SK-MEL-5 (cell line): ENCODE measurements at places on chromosomes 2 and 18. TPM values are rescaled to one million over a fixed set of nuclear protein-coding genes. Genes with fewer than 3 reads are reported as not detected.

DNA sequence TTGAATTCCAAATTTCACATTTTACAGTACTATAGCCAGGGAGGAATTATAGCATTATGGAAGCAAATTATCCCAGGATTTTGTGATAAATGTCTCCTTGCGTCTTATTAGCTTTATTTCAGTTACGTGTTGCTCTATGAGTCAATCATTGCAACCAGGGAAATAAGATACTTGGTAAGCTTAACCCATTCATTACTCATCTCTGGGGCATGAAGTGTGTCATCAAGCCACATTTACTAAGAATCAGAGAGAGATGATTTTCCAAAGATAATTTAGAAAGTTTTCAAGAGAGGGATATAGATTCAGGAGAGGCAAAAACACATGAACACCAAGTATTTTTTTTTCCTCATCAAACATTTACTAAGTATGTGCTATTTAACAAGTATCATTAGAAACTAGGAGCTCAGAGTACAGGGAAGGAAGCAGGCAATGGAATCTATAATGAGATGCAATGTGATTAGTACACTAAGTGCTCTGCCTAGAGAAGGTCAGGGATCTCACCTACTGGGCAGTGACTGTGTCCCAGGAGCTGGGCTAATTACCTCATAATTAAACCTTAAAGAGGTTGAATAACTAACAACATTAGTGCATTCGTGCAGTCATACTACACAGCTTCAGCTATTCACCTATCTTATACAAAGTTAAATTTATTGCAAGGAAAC is 217.8 kb upstream of the NXPH2 start:
- no peak for DNase-seq

DNA sequence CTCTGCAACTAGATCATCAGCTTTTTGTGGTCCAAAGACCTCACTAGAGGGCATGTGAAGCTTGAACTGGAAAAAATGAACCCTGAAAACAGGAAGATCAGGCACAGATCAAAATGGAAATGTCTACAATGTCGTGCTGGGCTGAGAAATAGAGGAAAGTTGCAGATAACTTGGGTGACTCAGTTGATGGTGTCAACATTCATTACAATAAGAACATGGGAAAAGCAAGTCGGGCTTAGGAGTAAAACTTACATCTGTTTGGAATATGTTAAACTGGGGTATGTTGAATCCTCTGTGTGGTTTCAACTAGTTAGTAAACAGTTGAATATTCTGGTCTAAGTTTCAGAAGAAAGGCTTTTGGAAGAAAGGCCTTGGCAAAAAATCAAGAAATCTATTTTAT is 940.4 kb downstream of the ERBB4 start:
- no peak for DNase-seq

DNA sequence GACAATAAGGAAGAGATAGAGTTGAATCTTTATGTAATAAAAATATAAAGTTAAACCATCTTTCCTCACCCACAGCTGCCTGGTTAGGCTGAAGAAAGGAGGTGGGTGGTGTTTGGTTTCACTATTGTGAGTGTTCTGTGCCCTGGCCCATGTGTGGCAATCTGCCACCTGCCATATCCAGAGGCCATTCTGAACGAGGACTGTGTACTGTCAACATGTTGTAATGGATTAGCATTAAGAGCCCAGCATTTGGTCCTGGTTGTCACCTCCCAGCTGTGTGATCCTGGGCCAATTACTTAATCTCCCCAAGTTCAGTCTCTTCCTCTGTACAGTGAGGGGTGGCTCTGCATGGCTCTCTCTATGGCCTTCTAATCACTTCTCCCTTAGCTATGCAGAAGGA is 118.2 kb upstream of the SEC11C start:
- DNase-seq: no peak

- no peak for DNase-seq
These were observed 10.8 kb downstream of the IL1RL1 start for GRCh38 chr2:102321941-102322719.

- no peak for DNase-seq
These were observed 132.2 kb upstream of the CXCR4 start for GRCh38 chr2:136250131-136250530.

- DNase-seq: no peak
These were observed 162.8 kb downstream of the OSR1 start for GRCh38 chr2:19195661-19196060.

GRCh38 chr2:179460181-179460929 is 195.7 kb upstream of the SESTD1 start:
- DNase-seq: peak; percentile 5

DNA sequence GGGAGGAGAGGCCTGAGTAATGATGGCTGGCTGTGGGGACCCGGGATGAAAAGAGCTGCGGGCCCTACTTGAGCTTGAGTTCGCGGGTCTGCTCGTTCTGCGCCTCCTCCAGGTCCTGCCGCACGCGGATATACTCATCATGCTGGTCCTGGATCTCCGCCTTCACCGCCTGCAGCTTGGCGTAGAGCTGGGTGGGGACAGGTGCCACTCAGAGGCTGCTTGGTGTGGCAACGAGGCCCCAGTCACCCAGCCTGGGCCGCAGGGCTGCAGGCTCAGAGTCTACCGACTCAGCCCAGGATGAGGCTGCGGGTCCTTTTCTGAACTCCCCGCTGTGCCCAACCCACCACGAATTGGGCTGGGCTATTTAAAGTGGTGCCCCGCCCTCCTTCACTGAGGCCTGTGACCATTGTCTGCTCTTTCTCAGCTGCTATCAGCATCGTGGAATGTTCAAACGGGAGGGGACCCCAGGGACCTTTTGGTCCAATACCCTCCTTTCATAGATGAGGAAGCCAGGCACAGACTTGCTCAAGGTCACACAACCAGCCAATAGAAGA is 28.0 kb downstream of the KIF3C start:
- no peak for DNase-seq

DNA sequence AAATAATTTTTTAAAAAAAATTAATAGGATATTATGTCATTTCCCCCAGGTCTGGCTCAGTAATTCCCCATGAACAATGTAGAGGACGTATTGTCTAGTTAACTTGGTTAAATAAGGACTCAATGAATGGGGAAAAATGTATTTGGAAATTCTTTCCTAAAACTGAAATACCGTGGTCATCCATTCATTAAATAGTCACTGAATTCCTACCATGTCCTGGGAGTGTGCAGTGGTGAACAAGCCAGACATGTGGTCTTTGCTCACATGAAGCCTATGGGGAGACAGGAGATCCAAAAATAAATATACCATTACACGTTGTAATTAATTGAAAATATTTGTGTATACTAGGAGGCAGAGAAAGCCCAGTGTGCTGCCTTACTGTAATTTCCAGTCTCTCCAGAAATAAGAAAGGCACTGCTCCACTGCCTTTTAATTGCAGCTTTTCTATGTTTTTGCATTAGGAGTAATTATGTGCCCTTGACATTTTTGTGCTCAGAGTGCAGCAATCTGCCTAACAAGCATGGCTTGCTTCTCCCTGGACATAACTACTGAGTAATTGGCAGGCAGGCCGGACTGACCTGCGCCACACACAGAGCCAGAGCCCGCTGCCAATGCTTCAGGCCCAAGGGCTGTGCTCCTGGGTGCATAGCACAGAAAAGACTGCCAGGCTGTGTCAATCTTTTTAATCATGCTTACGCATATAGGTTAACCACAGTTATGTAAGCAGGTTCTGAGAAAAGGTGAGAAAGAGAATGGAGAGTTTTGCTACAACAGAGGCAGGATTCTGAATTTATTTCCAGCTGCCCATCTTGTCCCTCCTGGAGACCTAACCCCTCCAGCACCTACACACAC is 22.2 kb upstream of the TTC39C start:
- peak; percentile 66 for DNase-seq

GRCh38 chr18:3827236-3827845 is 377.4 kb downstream of the TGIF1 start:
- peak; percentile 98 for DNase-seq

- peak; percentile 7 for DNase-seq
These were observed 491.9 kb upstream of the CHAC2 start for GRCh38 chr2:53275743-53276142.

DNA sequence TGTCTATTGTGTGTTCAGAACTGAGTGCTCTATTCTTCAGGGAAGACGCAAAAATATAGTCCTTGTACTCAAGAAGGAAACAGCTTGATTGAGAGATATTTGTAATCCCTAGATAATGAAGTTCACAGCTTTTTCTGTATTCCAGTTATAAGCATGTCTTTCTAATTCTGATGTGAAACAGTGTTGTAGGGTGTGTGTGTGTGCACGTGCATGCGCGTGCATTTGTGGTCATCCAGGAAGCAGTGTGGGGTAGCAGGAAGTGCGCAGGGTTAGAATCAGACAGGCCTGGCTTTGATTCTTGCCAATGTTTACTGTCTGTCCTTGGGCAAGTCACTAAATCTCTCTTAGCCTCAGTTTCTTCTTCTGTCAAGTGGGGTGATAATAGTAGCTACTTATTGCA is 87.9 kb downstream of the NPAS2 start:
- DNase-seq: peak; percentile 47

- no peak for DNase-seq
These were observed 25.3 kb downstream of the SMAD7 start for GRCh38 chr18:48925491-48925780.

DNA sequence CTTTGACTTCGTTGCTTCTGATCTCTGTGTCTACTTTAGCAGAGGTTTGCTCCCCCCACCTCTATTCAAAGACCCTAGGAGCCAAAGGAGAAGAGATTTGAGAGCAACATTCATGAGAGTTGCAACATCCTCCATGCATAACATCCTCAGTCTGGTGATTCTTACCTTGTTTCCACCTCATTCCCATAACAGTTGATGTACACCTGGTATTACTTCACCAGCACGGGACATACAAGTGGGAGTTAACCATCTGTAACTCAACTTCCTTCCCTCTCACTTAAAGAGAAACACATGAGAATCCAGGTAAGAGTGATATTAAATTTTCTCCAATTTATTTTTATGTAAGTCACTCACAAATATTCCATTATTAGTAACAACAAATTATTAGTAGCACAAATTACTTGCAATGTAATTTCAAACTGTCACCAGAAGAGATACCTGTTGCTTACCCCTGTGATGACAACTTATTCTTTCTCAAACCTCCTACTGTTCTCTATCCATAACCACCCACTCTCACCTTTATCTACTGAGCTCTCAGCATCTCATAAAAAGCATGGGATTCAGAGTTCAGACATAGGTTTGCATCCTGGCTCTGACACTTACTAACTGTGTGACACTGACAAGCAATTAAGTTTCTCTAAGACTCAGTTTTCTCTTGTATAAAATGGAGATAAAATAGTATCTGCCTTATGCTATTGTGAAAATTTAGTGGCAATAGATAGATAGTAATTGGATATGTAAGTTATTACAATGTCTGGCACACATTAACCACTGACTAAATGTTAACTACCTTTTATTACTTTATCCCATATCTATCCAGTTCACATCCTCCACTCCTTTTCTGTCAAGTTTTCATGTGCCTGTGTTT is 184.6 kb upstream of the SRD5A2 start:
- DNase-seq: no peak

DNA sequence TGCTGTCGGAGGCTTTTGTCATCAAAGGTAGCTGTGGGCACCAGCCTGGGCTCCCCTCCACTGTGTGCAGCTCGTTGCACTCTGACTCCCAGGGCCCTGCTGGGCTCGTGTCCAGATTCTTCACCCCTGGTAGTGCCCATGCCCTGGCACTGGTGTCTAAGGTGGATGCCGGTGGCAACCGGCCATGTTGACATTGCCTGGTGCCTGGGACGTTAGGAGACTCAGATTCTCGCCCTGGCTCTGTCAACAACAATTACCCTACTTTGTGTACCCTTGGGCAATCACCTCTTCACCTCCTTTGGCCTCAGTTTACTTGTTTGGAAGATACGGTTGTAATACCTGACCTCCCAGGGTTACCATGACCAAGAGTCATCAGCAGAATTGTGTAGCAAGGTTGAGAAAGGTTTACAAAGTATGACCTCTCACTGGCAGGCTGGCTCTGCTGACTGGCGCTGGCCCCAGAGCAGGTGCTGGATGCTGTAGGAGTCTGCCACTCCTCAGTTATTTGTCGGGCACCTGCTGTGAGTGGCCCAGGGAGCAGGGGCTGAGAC is 41.5 kb upstream of the MCFD2 start:
- DNase-seq: no peak

- no peak for DNase-seq
These were observed 63.3 kb upstream of the NEDD4L start for GRCh38 chr18:57980573-57981307.

GRCh38 chr2:25202275-25202674 is 33.9 kb upstream of the POMC start:
- DNase-seq: no peak

DNA sequence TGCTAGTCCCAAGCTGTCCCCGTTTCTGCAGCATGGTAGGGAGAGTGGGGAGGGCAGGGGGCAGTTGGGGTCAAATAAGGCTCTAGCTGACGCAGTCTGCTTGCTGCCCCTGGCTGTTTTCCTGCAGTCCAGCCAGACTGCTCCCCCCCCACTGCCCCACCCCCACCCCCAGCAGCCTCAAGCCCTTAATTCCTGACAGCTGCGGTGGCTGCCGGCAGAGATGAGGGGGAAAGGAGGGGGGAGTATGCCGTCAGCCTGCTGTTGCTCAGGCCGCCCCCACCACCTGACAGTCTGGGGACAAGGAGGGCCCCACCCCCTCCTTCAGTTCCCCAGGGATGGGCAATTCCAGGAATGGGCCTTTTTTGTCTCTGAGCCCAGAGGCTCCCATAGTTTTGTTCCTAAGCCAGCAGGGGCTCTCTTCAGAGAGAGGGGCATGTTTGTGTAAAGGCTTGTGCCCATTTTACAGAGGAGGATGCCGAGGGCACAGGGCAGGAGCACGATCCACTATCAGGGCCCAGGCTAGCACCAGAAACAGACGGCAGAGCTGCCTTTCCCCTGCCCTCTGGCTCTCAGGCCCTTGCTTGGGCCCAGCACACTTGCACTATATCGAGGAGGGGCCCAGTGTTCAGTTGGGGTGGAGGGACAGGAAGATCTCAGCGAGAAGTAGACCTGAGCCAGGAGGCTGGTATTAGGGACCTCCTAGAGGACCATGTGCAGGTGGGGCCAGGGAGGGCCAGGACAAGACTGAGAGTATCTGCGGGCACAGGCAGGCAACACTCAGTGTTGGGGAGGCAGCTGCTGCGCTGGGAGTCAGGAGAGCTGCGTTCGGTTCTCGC is 1.5 kb upstream of the WNT10A start:
- DNase-seq: no peak

- DNase-seq: no peak
These were observed 135.9 kb downstream of the ACKR3 start for GRCh38 chr2:236705295-236706105.

CHRNG gene
- total RNA-seq: not detected in 2 replicates

COLEC12 gene
- 1.9 TPM in 2 replicates for total RNA-seq

OTOS gene
- total RNA-seq: not detected in 2 replicates

ATP6V1B1 gene
- total RNA-seq: 2.5 TPM in 1 of 2 replicates, not detected in the other

TRABD2A gene
- total RNA-seq: 0.98 and 2.9 TPM in 2 replicates

ARL4C gene
- 4.3 and 6.1 TPM in 2 replicates for total RNA-seq

GALNT14 gene
- total RNA-seq: 4.8 and 5.9 TPM in 2 replicates

CPSF3 gene
- 96.8 and 110 TPM in 2 replicates for total RNA-seq

MAL gene
- not detected in 2 replicates for total RNA-seq
